GM12878 (cell line): ENCODE measurements at places on chromosomes 6 and 20.

GRCh38 chr6:134201716-134202115 lies 116.2 kb downstream of the SGK1 start:
- DNase-seq: no peak

DNA sequence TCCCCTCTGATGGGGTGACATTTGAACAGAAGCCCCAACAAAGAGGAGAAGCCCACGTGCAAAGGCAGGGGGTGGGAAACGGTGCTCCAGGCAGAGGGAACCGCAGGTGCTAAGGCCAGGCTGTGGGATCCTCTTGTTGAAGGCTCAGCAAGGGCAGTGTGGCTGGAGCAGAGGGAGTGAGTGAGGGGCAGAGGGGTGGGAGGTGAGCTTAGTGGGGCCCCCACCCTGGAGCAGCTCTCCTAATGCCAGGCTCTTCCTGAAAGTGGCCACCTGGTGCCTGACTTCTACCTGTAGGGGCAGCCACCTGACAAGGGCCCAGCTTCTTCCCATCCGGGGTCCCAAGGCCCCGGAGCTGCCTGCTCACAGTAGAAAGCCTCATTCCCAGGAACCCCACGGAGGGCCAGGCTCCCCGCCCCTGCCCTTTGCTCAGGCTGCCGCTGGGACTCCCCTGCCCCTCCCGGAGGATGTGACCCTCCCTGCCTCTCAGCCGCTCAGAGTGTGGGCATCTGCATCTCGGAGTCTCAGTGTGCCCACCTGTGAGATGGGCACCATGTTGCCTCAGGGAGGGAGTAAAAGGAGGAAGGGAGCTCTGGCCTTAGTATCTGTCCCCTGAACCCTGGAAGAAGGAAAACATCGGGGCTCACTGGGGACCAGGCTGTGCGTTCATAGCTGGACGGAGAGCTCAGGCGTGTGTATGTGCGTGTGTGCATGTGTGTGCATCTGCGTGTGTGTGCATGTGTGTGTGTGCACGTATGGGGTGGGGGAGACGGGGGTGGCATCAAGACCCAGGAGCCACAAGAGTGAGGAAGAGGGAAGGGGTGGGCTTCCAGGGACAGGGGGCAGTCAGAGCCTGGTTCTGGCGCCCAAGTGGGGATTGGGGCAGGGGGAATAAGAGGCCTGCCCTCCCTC lies 119.4 kb downstream of the CEBPB start:
- no peak for DNase-seq

- DNase-seq: no peak
These were observed 49.8 kb upstream of the ERVFRD-1 start for GRCh38 chr6:11161031-11161956.

- DNase-seq: no peak
These were observed 30.6 kb upstream of the APCDD1L start for GRCh38 chr20:58545565-58546415.

- DNase-seq: no peak
These were observed 61.5 kb upstream of the CDKAL1 start for GRCh38 chr6:20472748-20473147.

- no peak for DNase-seq
These were observed 4.8 kb downstream of the PHF20 start for GRCh38 chr20:35776513-35777101.

DNA sequence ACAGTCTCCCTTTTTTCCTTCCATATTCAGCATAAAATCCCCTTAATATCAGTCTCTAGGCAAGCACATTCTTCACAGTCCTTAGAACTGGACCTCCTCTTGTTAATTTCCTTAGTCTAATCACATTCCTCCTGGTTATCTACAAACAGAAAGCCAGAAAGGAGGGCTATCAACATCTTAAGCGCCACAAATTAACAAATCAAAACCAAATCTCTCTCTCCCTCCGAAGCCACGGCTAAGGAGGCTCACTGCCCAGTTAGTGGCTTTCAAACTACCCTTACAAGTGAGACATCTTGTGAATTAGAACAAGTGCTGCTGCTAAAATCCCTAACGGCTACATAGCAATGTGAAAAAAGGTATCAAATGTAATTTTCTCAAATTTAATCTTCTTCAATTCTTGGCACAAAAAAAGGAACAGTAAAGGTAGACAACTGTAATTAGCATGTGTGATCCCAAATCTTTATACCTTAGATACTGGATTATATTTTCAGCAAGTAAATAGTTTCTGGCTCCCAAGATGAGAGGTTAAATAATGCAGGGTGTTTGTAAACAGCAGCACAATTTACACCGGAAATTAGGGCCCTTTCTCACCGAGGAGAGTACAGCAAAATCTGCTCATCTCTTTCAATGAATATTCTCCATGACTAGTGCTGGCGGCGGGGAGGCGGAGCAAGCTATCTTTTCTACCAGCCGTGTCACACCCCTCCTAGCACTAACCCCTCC lies 1.4 kb upstream of the TRIM39 start:
- DNase-seq: peak; percentile 23

GRCh38 chr6:2378046-2378657 lies 132.7 kb upstream of the GMDS start:
- DNase-seq: no peak

DNA sequence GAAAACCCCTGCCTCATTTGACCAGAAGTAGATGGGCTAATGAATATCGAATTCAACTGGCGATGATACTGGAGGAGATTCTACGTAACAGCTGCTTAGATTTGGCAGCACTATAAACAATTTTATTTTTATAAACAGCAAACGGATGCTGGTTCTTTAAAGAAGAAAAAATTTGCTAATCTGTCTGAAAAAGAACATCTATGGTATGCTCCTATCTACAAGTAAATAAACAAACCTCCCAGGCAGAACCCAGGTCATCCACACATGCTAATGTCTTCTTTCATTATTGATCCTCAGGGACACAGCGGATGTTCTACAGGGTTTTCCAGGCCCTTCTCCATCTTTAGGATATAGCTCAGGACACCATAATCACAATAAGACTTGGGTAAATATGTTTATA lies 291.3 kb downstream of the ALDH8A1 start:
- no peak for DNase-seq

GRCh38 chr6:8914700-8915099 lies 479.4 kb upstream of the SLC35B3 start:
- no peak for DNase-seq

DNA sequence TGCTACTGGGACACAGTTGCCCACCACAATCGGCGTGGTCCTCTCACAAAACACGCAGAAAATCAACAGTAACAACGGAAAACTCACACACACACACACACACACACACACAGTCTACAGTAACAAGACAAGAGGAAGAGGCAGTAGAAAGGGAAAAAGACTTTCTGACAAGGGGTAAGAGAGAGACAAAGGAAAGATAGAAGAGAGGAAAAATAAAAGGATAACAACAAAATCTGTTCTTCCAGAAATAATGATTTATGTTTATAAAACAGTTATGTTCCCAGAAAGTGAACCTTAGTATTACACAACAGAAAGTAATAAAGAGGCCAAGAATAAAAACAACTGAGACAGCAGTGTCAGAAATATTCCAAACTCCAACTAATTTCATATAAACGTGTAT lies 2.9 kb downstream of the RANBP9 start:
- DNase-seq: no peak

DNA sequence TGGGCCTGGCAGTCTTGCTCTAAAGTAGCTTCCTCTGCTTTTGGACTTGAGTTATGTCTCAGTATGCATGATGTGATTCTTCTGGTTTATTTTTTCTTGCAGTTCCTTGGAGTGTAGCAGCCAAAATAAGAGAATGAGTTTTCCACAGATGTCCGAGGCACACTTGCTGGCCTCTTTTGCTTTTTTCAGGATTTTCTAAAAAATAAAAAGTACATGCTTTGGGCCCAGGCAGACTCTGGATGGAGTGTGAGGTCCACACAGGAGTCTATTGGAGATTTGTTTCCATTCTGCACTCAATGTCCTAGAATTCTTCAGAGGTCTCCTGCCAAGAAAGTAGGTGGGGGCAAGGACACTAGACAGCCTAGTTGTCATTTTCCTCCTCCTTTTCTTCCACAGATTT lies 477.6 kb downstream of the EPM2A start:
- DNase-seq: no peak

DNA sequence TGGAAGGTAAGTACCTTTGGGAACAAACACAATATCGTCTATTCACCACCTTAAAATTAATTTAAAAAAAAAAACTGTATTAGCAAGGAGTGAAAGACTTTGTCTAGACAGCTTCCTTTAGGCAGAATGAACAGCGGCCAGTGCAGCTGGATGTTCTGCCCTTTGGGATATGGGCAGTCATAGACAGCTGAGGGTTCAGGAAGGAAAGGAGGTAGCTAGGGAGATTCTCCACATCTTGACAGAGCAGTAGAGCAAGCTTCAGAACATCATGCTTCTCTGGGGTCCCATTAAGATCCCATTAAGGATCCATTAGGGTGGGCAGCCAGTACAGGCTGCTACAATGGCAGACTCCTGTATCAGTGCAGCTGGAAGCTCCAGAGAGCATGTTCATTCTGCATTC lies 46.5 kb upstream of the PLCB4 start:
- DNase-seq: no peak

DNA sequence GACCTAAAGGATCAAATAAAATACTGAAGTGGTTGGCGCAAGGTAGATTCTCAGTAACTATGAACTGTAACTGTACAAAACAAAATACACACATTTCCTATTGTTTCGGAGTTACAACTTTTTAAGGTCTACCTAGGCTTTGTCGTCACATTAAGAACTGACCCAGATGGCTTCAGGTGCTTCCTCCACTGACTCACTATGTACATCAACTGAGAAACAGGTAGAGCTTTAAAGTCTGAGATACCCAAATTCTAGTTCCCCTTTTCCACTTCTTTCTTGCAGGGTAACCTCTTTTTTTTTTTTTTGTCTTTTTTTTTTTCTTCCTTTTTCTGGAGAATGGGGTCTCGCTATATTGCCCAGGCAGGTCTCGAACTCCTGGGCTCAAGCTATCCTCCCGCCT lies 5.5 kb downstream of the SNRPB start:
- no peak for DNase-seq

GRCh38 chr20:49610691-49611538 lies 43.0 kb upstream of the PTGIS start:
- no peak for DNase-seq

DNA sequence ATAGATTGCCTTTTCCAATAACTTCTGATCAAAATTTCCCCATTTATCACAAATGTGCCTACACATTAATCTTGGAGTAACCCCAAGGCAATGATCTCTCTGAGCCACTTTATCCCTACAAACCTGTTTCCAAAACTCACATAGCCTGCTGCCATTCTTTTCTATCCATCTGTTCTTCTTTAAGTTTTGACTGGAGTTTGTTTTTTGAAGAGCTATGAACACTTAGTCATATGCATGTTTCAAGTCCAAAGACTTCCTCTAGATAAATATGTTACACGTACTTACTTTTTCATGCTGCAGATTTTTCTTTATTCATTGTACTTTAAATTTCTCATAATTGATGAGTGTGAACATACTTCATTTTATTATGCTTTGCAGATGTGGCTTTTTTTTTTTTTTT lies 488.9 kb upstream of the CITED2 start:
- no peak for DNase-seq

DNA sequence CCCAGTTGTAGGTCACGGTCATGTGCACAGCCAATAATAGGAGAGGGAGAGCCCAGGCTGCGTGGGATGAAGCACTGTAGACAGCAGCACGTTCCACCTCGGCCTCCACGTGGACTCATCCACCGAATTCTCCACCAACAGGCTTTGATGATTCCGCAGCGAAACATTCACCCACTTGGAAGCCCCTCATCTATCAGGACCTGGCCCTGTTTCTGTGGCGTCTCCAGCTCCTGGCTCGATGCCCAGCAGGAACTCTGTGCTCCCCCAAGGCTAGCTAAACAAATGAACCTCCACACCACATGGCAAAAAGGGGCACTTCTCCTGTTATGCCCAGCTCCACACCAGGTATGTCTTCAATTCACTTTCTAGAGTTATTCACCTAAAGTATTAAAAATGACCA lies 237.9 kb upstream of the PDE10A start:
- no peak for DNase-seq

DNA sequence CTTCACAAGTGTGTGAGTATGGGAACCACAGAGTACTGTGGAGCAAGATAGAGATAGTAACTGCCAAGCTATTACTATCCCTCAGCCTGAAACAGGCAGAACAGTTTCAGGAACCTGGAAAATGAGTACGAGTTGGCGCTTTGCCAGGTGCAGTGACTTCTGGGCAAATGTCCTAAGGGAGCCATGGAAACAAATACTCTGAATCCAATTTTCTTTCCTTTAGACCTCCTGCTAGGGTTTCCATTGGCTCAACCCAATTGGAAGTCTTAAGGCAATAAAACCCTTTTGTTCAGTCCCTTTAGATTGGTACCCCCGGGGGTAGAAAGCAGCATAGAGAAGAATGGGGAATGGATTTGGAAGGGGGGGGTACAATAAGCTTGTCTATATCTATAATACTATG lies 205.0 kb upstream of the EPHA7 start:
- no peak for DNase-seq

DNA sequence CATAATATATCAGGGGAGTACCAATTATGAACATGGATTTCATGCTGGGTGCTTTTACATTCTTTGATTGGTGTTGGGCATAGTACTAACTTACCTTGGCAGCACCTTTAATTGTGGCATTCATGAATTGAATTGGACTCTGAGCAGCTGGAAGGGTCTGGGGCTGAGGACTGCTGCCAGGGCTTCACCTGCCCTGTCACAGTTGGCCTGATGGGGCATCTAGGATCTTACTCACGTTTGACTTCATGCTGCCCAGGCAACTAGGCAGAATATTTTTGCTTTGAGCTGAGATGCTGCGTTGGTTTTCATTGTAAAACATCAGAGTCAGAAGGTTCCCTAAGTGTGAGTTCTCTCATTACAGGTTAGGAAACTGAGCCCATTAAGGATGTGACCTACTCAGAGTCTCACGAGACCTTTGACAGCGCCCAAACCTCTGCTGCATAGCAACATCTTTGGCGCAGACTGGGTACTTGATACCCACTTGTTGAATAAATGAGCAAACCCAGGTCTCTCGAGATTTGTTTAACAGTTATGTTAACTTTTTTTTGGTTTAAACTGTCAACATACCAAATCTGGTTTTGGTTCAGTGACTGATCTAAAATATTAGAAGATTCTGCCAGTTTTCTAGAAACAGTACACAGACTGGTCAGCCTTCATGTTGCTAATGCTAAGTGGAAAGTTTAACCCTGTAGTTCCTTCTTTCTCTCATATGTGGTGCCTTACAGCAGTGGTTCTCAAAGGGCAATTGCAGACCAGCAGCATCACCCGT lies 104.9 kb downstream of the TCP11 start:
- DNase-seq: no peak

DNA sequence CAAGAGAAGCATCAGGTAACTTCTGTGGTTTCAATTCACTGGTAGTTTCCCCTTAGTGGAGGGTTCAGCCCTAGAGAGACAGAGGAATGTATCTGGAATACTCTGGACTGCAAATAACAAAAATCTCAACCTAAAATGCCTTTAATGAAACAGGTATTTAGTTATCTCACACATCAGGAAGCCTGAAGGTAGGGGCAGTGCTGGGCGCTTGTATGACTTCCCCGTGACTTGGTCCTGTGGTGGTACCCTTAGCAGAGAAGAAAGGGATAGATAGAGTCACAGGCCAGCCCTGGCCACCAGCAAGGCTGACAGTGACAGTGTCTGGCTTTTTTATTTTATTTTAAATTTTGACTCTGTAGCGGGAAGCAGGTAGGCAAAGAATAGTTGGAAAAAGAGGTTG lies 14.9 kb downstream of the LRRC1 start:
- no peak for DNase-seq
